ENCODE measurements at places on chromosomes 6 and 20.

DNA sequence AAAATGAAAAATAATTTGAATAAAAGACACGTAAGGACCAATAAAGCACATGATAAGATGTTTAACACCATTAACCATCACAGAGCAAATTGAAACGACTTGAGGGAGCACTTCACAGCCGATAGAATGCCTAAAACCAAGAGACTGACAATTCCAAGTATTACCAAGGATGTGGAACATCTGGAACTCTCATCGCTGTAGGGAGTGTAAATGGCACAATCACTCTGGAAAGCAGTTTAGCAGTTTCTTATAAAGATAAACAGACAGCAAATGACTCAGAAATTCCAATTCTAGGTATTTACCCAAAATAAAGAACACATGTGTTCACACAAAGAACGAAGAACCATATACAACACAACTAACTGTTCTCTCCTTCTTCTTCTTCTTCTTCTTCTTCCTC lies 8.5 kb upstream of the UBD start:
- no peak for DNase-seq

GRCh38 chr20:32206760-32207625 lies 550 bp downstream of the PLAGL2 start:
- DNase-seq: no peak

DNA sequence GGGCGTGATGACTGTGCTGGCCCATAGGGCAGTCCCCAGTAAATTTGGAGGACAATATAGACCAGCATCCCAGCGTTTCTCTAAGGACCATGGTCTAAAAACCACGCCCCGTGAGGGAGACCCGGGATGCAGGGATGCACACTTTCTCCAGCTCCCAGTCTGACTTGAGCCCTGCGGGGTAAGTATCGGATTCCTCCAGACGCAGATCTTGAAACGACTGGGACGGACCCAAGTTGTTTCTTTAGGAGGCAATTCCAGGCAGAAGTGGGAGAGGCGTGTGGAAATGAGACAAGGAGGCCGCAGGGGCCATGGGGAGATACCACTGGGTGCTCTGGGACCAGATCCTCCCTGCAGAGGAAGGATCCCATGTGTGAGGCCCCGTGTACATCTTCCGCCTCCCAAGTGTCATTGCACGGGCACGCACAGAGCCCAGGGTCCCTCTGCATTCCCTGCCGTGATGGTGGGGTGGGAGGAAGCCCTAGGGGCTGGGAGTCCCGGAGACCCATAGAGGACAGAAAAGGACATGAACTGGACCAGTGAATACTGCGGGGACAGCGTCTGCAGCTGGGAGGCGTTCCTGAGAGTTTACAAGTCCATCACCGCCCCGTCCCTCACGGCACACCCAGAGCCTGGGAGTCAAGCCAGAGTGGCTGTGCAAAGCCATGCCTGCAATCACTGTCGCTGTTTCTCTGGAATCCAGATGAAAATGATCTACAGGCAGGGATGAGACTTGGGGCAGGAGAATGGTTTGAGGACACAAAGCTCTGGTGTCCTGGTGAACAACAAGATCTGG lies 522.9 kb downstream of the CDH26 start:
- no peak for DNase-seq

DNA sequence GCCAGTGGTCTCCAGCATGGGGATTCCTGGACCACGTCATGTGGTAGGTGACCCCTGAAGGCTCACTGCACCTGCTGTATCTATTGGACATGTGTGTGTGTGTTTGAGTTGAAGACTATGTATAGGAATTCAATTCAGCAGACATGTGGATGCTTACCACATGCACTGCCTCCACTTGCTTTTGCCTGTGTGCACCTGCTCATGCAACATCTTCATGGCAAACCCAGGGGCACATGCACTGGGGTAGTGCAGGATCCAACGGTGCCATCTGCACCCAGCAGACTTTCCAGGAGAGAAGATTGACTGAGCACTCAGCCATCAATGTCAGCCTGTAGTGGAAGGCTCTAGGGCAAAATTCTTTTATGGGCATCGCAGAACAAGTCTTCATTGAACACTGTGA lies 299.4 kb downstream of the CDH26 start:
- no peak for DNase-seq

- DNase-seq: no peak
Measured at GRCh38 chr6:90068703-90069523, 174.6 kb downstream of the GJA10 start.

DNA sequence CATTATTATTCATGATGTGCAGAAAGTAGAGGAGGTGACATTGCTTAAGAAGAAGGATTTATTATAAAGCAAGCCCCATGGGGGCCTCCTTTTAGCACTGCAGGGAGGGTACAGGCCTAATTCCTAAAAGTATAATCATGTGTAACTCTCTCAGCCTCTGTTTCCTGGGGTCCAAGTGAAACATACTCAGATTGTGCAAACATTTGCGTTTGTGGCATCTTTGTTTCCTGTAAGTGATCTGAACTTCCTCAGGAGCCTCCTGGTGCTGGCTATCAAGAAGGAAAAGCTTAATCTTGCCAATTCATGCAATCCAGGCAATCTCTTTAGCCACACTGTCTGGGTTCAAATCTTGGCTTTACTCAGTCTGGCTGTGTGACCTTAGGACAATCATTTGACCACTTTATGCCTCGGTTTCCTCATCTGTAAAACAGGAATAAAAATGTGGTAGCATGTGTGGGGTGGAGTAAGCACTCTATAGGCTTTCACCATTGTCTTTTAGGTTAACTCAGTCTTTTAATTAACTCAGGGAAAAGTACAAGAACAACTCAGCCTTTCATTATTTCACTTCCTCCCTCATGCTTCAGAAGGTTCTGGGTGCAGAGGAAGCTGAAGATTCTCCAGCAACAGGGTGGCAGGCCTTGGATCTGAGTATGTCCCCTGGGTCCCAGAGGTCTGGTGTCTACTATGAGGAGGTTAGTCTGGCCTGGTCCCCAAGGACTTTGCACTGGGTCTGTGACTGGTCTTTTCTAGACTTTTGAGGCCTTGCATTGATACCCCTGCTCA lies 831 bp upstream of the SIRPB2 start:
- DNase-seq: no peak

GRCh38 chr20:63628246-63628975 lies 1.5 kb upstream of the GMEB2 start:
- peak; percentile 26 for DNase-seq

DNA sequence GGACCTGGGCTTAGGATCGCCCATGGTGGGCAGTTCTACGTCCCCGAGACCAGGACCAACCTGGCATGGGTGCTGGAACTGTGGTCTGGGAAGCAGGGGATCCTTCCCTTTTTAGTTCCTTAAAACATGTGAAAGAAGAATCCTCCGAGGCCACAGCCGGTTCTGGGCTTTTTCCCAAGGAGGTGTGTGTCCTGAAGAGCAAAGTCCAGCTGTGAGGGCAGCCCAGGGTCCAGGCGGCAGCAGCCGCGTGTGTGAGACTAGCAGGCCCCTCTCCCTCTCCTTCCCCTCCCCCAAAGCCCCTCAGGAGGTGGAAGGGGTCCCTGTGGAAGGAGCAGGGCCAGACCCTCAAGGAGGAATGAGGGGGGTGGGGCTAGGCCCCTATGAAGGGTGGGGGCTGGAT lies 35.1 kb upstream of the PCMTD2 start:
- DNase-seq: no peak

GRCh38 chr6:33692078-33692759 lies 19.3 kb downstream of the UQCC2 start:
- DNase-seq: no peak

DNA sequence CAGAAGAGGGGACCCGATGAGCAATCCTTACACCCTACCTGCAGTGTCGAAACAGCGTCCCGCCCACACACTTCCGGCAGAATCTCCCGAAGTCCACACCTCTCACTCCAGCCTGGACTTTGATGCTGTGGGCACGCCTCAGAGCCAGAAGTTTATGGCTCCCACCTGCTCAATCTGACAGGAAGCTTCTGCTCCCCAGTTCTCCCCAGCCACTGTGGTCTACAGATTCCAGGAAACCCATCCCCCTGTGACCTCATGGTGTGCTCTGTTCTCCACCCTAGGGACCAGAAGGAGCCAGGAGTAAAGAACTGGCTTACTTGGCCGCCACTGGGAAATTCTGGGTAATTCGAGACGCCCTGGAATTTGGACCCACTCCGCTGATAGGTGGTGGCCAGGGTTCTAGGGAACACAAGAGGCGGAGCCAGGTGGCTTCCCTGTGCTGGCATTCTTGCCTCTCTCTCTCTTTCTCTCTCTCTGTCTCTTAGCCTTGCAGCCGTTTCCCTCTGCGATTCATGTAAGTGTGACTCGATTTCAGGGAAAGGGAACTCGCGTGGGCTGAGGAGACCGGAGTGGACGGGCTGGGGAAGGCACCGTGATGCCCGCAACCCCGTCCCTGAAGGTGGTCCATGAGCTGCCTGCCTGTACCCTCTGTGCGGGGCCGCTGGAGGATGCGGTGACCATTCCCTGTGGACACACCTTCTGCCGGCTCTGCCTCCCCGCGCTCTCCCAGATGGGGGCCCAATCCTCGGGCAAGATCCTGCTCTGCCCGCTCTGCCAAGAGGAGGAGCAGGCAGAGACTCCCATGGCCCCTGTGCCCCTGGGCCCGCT lies at the start of gene TRIM15:
TSS of gene TRIM15 (plus strand) at position 457 of the 828 bp plus-strand sequence. CDS start at position 596, 139 bp downstream.
- DNase-seq: no peak

- DNase-seq: no peak
Measured at GRCh38 chr20:17611540-17612286, 41.8 kb downstream of the DSTN start.

GRCh38 chr6:88982720-88983119 lies 19.3 kb upstream of the RNGTT start:
- no peak for DNase-seq

GRCh38 chr20:3661060-3661813 lies 2.0 kb downstream of the GFRA4 start:
- no peak for DNase-seq

DNA sequence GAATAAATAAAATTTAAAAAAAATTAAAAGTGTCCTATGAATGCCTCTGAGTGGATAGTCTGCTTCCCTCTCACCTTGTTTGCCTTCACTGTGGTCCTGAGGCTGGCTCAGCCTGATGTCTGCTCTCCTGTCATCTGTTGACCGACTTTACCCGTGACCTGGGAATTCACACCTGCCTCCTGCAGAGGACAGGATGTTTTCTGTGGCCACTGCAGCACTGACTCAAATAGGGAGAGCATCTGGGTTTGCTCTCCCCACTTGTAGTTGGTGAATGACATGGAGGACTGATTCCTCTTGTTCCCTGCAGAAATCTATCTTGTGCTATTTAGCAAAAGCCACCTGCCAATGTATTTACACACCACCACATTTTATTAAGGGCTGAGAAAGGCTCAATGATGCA lies 52.4 kb upstream of the ERVFRD-1 start:
- DNase-seq: no peak

GRCh38 chr6:136728033-136728939 lies 64.0 kb downstream of the MAP3K5 start:
- DNase-seq: no peak

Measured in activated naive CD4-positive, alpha-beta T cell (primary cell).